ENCODE measurements at places on chromosomes 3 and 15. TPM values are rescaled to one million over a fixed set of nuclear protein-coding genes. Genes with fewer than 3 reads are reported as not detected.
A peak's percentile ranks its signal among the peaks of the same experiment; 100 is the strongest.

DNA sequence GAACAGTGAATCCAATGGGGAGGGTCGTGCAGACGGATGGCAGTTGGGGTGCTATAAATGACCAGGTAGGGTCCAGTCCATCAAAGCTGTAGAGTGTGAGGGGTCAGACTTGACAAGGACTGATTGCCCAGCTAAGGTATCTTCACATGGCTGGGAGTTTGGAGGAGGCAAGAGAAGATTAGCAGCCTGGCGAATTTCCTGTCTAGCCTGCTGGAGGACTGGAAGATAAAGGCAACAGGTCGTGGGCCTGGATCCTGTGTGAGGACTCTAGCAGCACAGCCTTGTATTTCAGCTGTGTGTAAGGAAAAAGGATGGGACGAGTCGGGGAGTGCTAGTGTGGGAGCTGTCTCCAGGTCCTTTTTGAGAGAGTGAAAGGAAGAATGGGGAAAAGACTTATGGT, 17.6 kb downstream of the CCR5AS start:
- no peak for DNase-seq

GRCh38 chr3:9291821-9292410, 42.5 kb upstream of the SRGAP3 start:
- DNase-seq, result no peak

GRCh38 chr3:175257123-175257522, 398.0 kb downstream of the NAALADL2 start:
- DNase-seq, result no peak

GRCh38 chr3:143122089-143122430, 2.5 kb downstream of the CHST2 start:
- DNase-seq, result no peak

Gene GOLGA6B
- total RNA-seq, result not detected

Gene DLEC1
- not detected for total RNA-seq

- DNase-seq, result no peak
Observed at GRCh38 chr3:32646761-32647160, 38.2 kb upstream of the CNOT10 start.

GRCh38 chr3:33377489-33377888, 62.7 kb downstream of the UBP1 start:
- DNase-seq, result no peak

- no peak for DNase-seq
Observed at GRCh38 chr3:9783954-9784353, 8.3 kb downstream of the TADA3 start.

- no peak for DNase-seq
Observed at GRCh38 chr3:107892955-107893624, 197.7 kb downstream of the CD47 start.

DNA sequence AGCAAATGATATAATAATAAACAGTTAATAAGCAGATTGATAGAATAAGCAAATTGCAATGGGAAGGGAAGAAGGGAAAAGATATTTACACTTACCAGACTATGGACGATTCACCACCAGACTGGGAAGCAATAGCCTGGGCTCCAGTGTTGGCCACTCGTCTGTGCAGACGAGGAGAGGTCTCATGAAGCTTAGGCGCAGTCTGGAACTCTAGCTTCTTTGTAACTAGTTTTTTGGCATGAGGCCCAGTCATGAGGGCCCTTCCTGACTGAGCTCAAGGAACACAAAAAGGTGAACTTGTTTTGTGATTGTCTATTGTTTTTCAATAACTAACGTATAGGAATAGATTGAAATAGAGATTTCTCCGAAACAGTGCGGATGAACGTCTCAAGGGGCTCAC, 63.3 kb upstream of the GATM start:
- no peak for DNase-seq

Gene TMEM266
- total RNA-seq, result not detected

Gene TMIE
- not detected for total RNA-seq

DNA sequence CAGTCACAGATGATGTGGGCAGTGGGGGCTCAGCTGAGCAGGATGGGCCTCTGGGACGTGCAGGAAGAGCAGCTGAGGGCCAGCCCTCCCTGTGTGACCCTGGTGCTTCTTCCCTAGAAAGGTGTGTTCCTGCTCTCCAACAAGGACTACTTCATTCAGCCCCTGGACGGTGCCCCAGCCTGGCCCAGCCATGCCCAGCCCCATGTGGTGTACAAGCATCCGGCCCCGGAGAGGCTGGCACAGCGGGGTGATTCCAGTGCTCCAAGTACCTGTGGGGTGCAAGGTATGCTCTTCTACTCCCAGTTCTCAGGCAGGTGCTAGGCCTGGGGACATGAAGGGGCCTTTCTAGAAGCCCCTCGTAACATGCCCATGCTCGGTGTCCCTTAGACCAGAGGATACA, 38.3 kb downstream of the SAXO2 start:
- DNase-seq, result no peak

DNA sequence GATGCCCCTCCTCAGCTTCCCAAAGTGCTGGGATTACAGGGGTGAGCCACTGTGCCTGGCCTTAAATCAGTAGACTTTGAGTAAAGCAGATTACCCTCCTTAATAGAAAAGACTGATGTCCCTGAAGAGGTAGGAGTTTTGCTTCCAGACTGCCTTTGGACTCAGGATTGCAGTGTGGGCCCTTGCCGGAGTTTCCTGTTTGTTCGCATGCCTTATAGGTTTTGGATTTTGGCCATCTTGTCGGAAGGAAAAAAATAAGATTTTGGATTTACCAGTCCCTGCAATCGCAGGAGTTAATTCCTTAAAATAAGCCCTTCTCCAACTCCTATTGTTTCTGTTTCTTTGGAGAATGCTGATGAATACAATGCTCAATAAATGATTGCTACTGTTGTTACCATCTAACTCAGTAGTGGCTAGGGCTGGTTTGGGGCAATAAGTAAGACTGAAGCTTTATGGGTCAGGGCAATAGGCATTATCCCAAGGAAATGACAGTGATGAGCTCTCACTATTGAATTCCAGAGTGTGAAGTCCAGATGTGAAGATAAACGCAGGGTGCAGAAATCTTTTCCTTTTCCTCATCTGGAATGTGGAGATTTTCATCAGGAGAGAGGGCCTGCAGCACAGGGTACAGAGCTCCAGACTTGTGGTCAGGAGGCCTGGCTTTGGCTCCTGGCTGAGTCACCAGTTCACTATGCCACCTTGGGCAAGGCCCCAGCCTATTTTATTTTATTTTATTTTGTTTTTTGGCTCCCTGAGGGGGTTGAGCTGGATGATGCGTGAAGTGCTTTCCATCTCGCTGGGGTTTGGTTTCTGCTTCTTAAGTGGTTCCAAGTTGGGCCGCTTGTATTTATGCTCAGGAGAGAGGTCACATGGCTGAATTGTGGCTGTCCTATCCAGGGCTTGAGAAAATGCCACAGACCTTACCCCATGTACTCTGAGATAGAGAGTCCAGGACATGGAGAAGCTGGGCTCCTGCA, 25.3 kb downstream of the FOXL2 start:
- DNase-seq, result peak; percentile 61

GRCh38 chr3:39064646-39065045, 12.8 kb downstream of the WDR48 start:
- peak; percentile 48 for DNase-seq

Gene ACVR2B
- 4.4 TPM for total RNA-seq

Gene CCK
- not detected for total RNA-seq

DNA sequence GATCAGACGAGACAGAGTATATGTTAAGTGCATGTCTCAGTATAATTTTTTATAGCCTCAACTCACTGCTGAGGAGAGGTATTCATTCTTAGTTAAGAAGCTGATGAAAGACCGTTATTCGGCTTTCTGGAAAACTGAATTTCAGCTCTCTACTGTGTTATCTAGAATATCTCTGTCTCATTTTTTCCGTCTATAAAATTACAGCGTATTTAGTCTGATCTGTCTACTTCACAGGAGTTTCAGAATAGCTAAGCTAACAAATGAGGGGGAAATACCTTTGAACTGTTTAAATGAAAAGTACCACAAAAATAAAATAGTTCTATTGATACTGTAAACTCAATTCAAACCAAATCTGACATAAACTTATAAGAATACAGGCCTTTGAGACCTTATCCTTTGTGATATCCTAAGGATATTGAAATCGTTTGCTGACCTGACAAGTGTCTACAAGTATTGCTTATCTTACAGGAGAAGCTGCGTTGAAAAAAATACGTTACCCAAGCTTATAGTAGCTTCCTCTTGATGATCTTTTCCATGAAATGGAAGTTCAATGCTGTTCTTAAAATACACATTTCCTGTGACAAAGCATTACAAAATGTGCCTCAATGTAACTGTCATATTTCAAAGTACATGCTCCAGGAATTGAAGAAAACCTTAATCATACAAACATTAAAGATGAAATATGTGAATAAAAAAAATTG, 104.6 kb downstream of the IL1RAP start:
- no peak for DNase-seq

DNA sequence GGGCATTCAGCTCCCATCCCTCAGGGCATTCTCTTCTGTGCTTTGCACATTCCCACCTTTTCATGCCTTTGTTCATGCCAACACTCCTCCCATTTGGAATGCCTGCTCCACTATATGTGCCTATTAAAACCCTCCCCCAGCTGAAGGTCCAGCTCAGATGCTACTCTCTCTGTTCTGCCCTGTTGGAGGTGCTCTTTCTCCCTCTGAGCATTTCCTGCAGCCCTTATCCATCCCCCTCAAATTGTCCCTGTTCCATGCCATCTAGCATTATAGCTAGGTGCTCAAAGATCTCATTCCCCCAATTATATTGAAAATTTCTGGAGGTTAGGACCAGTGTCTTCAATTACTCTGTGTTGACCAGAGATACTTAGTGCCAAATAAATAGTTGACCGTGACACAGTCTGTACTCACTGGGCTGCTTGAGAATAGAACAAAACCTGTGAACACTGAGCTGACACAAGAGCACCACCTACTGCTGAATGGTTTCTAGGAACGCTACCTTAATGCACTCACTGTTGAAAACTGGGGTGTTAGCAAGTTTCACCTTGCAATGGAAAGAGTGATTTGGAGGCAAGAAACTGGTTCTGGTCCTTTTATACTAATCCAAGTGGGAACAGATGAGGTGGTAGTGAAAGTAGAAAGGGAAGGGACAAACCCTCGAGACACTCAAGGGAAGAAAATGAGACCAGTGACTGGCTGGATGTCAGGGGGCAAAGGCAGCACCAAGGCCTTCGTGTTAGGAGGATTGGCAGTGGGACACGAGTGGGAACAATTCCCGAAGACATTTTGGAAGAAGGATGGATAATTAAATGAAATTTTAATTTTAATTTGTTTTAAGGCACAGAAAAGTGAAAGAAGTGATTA, 289.8 kb upstream of the ROPN1 start:
- DNase-seq, result no peak

Gene GCNT3
- 8.5 TPM for total RNA-seq

Gene CERS3
- total RNA-seq, result not detected

Gene EAF2
- total RNA-seq, result 3.0 TPM

Gene SLC12A1
- total RNA-seq, result not detected

DNA sequence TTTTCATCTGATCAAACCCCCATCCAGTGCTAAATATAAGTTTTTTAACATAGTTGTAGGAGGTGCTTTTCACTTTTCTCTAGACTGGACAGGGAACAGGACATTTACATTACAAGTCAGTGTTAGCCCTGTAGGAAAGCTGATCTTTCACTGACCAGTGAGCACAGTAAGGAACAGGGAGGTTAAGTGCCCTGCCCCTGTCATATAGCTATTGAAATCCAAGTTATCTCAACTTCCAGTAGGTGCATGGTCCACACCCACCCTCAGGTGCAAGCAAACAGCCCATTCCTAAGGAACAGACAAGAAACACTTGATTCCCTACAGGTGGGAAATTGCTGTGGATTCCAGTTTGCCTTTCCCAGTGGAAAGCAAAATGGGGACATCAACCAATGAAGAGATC, 79.1 kb upstream of the EIF1B start:
- DNase-seq, result no peak

GRCh38 chr3:23723930-23724329, 81.8 kb upstream of the UBE2E1 start:
- no peak for DNase-seq

DNA sequence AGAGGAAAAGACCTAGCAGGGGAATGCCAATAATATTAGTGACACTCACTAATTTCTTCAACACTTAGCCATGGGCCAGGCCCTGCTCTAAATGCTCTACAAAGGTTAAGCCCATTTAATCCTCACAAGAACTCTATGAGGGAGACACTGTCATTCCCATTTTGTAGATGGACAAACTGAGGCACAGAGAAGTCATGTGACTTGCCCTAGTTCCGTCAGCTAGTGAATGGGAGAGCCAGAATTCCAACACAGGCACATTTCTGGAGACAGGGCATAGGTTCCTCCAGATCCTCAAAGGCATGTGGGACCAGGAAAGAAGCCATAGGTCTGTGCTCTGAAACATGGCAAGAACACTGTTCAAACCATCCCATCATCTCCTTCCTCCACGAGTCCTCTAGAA, 31.5 kb downstream of the LOXL1 start:
- DNase-seq, result no peak

GRCh38 chr3:149384911-149385321, 7.5 kb upstream of the TM4SF1 start:
- DNase-seq, result peak; percentile 100

Gene PEX5L
- not detected for total RNA-seq

DNA sequence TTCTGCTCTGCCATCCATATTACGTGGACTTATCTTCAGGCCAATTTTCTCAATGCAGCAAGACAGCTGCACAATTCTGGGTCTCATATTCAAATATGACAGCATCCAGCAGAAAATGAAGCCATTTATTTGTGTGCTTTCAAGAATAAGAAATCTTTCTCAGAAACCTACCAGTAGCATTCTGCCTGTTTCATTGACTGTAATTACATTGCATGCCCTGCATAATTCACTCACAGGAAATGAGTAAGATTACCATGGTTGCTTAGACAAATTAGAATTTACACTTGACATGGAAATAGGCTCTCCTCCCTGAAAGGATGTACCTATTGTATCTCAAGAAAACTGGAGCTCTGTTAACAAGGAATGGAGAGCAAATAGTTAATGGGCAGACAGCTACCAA, 346.6 kb upstream of the DCBLD2 start:
- no peak for DNase-seq

Gene ARPP21
- total RNA-seq, result not detected

DNA sequence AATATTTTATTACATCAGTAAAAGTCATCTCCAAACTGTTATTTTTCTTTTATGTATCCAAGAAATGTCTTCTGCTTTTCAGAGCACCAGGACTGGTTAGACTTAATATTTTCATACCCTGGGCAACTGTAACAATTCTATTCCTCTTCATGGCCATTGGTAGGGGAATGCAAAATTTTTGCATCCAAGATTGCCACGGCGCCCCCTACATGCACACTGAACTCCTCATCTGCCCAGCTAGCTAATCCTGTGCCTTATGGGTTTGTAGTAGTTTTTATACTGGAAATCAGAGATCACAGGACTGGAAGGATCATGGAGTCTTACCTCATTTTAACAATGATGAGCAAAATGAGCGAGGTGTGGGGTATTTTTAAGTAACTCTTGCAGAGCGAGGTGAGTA, 74.2 kb downstream of the CRTC3 start:
- DNase-seq, result no peak

- DNase-seq, result no peak
Observed at GRCh38 chr3:40951636-40952035, 247.7 kb upstream of the CTNNB1 start.

- no peak for DNase-seq
Observed at GRCh38 chr3:89332386-89332785, 225.0 kb downstream of the EPHA3 start.

Measured in epithelial cell of proximal tubule (primary cell).